T-helper 17 cell (primary cell): ENCODE measurements at places on chromosomes 16 and 17. TPM values are rescaled to one million over a fixed set of nuclear protein-coding genes. Genes with fewer than 3 reads are reported as not detected.

DNA sequence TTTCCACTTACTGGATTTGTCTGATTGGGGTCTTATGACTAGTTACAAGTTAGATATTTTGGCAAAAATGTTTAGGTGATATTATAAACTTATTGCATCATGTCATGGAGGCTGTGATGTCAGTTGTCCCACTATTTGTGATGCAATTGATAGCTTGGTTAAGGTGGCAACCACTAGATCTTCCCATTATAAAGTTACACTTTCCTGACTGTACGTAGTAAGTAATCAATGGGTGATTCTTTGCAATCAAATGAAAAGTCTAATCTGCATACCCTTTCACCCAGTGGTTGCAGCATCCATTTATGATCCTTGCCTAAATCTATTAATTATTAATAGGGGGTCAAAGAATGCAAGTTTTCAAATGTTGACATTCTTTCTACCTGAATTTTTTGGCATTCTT is 4.4 kb upstream of the PCTP start:
- H3K4me1 ChIP-seq, result peaks cover 4% of the 10 kb centered on the region
- H3K36me3 ChIP-seq, result no peaks in the 10 kb centered on the region
- H3K27ac ChIP-seq, result no peak overlapping the region
- DNase-seq, result no peak
- no peak overlapping the region for H3K4me3 ChIP-seq
- H3K27me3 ChIP-seq, result peaks cover 40% of the 10 kb centered on the region

GRCh38 chr16:80176114-80176513 is 364.7 kb upstream of the DYNLRB2 start:
- no peak for DNase-seq
- H3K4me1 ChIP-seq, result peaks cover 3% of the 10 kb centered on the region
- no peaks in the 10 kb centered on the region for H3K36me3 ChIP-seq

DNA sequence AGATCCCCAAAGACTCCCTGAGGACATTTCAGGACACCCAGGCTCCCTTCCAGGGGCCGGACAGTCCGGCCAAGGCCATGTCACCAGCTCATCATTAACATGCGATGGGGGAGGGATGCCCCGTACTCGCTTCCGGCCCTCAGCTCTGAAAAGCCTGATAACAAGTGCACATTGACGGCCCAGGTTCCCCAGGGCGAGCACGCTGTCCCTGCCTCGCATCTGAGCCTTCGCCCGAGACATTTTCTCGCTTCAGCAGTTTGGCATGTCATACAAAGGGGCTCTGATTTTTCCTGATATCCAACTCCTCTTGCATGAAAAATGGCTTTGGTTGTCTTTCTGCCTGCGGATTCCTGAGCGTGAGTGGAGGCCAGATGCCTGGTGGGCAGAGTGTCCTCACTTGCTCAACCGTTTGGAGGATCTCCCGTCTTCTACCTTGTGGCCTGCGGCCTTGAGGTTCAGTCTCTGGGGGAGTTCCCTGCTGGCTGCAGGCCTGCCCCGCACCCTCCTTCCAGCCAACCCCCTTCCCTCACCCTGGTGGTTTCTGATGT is 14.1 kb downstream of the CACNG4 start:
- no peaks in the 10 kb centered on the region for H3K4me1 ChIP-seq
- H3K4me3 ChIP-seq, result no peak overlapping the region
- no peaks in the 10 kb centered on the region for H3K36me3 ChIP-seq
- DNase-seq, result no peak
- H3K27me3 ChIP-seq, result peaks cover 73% of the 10 kb centered on the region
- no peak overlapping the region for H3K27ac ChIP-seq

- peaks cover under 1% of the 10 kb centered on the region for H3K27me3 ChIP-seq
- no peak for DNase-seq
- H3K4me1 ChIP-seq, result peaks cover 2% of the 10 kb centered on the region
- H3K27ac ChIP-seq, result no peak overlapping the region
These were observed 69.7 kb downstream of the RPA1 start for GRCh38 chr17:1899403-1900000.

GP2 gene
- total RNA-seq, result not detected

KRT28 gene
- not detected for total RNA-seq

TUBB3 gene
- 0.96 TPM for total RNA-seq
